ENCODE measurements at places on chromosomes 12 and 14.

DNA sequence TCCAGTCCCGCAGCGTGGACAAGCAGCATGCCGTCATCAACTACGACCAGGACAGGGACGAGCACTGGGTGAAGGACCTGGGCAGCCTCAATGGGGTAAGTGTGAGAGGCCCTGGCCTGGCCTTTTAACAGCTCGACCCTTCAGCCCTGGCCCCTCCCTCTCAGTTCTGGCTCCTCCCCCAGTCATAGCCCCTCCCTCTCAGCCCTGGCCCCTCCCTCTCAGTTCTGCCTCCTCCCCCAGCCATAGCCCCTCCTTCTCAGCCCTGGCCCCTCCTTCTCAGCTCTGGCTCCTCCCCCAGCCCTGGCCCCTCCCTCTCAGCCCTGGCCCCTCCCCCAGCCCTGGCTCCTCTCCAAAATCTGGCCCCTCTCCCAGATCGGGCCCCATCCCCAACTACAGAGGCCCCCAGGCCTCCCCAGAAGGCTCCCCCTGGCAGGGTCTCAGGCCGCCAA lies 11.2 kb downstream of the CEP170B start:
- DNase-seq, result peak; percentile 44

- no peak for DNase-seq
Observed at GRCh38 chr12:126627596-126627995, 1562.4 kb downstream of the AACS start.

GRCh38 chr12:71009430-71010142 lies 89.0 kb upstream of the PTPRR start:
- DNase-seq, result no peak

DNA sequence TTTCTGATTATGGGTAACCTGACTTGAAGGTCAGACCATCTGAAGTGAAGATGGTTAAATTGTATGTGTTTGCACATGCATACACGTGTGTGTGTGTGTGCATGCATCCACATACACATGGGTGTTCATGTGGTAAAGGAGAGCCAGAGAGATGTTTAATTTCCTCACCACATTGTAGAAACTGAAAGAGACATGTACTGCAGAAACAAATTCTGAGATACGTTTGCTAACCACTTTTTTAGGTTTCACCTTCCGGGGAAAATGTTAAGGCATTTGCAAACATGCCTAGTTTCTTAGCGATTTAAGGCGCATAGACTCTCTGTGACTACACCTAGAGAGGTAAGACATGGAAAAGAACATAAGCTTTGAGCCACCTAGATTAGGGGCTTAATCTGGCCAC lies 362.9 kb downstream of the RAD51B start:
- no peak for DNase-seq

DNA sequence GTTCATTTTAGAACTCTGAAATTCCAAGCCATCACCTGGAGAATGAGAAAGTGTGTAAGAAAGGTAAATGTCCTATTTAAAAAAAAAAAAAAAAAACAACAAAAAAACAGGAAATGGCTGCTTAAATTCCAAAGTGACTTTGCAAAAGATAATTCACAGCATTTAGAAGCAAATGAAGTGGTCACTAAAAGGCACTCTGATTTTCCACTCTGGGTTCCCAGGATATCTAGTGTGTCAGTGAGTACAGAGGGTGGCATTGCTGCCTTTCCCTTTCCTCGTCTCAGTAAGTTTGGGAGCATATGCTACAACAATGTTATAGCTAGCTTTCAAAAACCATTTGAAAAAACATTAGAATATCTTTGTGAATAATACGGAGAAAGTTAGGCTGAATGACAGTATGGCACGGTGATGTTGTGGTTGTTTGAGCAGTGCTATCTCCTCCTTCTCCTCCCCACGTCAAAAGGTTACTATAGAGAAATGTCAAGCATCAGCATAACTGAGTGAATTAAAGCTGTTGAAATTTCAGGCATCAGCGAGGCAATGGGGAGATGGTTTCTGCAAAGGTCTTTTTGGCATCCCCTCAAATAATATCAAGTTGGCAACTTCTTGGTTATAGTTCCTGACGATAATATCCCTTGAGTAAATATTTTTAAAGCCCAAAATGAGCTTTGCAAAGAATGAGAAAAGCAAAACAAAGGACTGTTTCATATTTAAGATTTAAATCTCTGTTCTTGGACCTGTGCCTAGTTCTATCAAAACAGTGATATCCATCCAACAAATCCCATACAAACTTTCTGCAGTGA lies 164.5 kb upstream of the E2F7 start:
- DNase-seq, result no peak

DNA sequence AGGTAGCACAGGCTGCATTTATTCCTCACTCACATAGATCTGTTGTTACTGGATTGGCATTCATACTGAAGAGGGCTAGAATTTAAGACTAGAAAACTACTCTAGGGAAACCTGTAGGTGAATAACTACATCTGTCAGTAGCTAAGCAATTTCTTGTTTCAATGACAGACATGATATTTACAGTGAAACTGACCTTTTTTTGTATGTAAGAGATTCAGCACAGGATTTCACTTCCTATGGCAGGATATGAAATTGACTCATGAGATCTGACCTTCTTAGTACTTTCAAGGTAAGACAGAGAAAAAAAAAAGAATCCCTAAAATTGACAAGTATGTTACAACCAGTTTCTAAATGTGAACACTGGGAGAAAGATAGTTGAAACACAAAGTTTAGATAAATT lies 189.8 kb upstream of the SLC16A7 start:
- no peak for DNase-seq

- DNase-seq, result no peak
Observed at GRCh38 chr14:21528381-21529348, 2.5 kb upstream of the SALL2 start.

- no peak for DNase-seq
Observed at GRCh38 chr12:48985475-48985897, 7.4 kb downstream of the WNT1 start.

GRCh38 chr12:121513464-121514183 lies 67.2 kb downstream of the KDM2B start:
- peak; percentile 64 for DNase-seq

DNA sequence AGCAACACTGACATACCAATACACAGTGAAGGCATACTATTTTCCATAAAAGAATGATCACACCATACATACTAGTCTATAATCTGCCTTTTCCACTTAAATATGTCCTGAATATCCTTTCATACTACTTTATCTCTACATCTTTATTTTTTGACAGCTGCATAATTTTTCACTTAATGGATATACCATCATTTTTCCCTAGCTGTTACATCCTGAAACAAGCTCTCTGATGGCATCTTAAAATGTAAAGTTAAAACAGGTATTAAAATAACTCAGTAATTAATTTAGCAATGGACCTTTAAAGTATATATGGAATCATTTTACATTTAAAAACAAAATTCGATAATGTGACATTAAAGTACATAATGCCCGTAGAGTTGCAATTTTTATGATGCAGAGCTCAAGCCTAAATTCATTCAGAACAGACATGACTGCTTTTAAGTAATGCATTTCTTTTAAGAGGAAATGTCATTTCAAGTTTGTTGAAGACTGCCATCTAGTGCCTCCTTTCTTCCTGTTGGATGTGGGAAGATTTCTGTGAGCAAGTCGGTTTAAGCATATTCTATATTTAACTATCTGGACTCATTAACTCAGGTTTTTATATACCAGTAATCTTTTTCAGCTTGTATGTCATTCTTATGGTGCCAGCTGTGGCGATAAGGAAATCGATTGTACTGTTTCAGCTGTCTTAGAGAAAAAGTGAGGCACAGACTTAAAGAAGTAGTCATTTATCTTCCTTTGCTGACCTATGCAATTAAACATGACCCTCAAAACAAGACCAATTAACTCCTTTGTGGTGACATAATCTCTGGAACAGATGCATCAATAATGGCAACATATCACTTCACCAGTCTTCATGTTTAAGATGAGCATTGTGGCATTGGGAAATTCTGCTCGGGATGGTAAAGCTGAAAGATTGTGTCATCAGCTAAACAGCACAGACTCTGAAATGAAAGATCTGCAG lies 20.3 kb downstream of the PRICKLE1 start:
- DNase-seq, result peak; percentile 49

- no peak for DNase-seq
Observed at GRCh38 chr12:79830440-79830839, 104.5 kb downstream of the PPP1R12A start.

GRCh38 chr14:72186523-72186922 lies 254.3 kb downstream of the RGS6 start:
- DNase-seq, result no peak

GRCh38 chr12:42484996-42485395 lies 104.5 kb downstream of the PRICKLE1 start:
- no peak for DNase-seq

GRCh38 chr12:6307529-6307928 lies 3.0 kb upstream of the PLEKHG6 start:
- DNase-seq, result no peak

GRCh38 chr12:92933606-92934005 lies 4.5 kb upstream of the EEA1 start:
- DNase-seq, result no peak

DNA sequence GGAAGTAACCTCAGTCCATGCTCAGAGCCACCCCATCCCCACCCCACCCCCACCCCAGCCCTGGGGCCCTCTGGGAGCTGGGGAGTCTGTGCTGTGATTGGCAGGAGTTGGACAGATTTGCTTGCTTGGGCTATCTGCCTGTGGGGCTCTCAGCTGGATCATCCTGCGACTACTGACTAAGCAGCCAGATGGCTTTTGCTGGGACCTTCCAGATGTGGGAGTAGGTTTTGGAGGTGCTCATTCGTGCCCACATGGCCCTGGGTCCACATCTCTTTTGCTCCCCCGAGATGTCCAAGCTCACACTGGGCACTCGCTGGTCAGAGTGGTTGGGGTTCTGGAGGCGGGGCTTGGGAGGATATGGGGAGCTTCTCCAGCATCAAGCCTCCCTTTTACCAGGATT lies 138.9 kb downstream of the TSPAN9 start:
- DNase-seq, result no peak

- DNase-seq, result no peak
Observed at GRCh38 chr12:66653796-66654195, 25.1 kb downstream of the GRIP1 start.

DNA sequence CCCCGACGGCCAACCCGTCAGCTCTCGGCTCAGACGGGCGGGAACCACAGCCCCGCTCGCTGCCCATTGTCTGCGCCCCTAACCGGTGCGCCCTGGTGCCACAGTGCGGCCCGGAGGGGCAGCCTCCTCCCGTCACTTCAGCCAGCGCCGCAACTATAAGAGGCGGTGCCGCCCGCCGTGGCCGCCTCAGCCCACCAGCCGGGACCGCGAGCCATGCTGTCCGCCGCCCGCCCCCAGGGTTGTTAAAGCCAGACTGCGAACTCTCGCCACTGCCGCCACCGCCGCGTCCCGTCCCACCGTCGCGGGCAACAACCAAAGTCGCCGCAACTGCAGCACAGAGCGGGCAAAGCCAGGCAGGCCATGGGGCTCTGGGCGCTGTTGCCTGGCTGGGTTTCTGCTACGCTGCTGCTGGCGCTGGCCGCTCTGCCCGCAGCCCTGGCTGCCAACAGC lies at the start of gene WNT1:
WNT1 (plus strand) TSS at position 32 of the 450 bp plus-strand sequence; CDS start at position 361, 329 bp downstream.
- no peak for DNase-seq

DNA sequence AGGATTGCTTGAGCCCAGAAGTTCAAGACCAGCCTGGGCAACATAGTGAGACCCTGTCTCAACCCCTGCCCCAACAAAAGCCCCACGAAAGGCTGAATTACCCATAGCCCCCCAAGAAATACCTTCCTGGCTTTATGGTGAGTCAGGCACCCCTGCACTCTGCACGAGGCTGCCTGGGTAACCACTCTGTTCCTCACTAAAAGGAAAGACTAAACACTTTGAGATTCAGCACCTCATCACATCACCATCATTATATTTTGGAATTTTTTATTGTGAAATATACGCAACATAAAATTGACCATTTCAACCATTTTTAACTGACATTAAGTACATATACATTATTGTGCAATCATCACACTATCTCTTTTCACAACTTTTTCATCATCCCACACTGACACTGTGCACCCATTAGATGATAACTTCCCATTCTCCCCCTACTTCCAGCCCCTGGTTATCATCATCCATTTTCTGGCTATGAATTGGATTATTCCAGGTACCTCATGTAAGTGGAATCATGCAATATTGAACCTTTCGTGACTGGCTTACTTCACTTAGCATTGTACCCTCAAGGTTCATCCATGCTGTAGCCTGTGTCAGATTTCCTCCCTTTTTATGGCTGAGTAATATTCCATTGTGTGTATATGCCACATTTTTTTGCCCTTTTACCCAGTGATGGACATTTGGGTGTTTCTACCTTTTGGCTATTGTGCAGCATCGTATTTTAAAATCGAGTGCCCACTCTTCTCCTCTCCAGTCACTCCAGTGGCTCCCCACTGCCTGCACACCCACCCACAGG lies 51.5 kb downstream of the TSPAN9 start:
- DNase-seq, result no peak

Measured in HCT116 (cell line).